ENCODE measurements at places on chromosomes 5 and 9.
A peak's percentile ranks its signal among the peaks of the same experiment; 100 is the strongest.

- DNase-seq: no peak
Observed at GRCh38 chr5:166340039-166340438, 1951.4 kb upstream of the WWC1 start.

DNA sequence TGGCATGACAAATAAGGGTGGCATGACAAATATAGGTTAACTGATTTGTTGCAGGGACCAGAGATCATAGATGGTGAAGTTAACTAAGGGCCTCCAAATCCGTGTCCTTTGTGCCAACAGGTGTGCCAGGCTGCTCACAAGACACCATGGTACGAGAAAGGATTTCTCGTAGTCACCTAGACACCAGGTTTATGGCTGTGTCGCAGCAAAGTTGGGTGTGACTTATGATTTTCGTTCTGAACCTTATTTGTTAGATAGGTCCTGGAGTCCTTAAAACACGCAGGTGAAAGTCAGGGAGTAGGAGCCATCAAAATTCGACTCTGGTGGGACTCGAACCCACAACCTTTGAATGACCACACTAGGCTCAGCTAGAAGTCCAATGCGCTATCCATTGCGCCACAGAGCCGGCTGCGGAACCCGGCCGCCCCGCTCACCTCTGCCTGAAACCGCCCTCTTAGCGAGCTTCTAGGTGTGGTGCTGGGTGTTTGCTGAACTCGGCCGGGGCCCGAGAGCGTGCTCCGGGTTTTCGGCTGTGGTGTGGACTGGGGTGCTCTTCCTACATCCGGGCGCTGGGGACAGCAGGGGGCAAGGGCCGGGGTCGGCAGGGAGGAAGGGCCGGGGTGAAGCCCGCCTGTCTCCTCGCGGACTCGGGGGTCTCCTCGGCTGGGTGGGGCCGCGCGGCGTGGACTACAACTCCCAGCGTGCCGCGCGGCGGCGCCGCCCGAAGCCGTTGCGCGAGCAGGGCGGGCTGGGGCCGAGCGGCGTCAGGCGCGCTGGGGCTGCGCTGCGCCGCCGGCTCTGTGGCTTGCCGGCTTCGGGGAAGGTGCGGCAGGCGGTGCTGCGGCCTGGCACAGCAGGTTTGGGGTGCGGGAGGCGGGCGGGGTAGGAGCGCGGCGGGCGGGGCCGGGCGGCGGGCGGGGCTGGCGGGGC is at the start of gene SLC27A4:
Gene SLC27A4, plus strand, starts transcription at position 767 of the 930 bp plus-strand sequence. CDS start 2,606 bp downstream, outside the sequence.
- DNase-seq: peak; percentile 91

DNA sequence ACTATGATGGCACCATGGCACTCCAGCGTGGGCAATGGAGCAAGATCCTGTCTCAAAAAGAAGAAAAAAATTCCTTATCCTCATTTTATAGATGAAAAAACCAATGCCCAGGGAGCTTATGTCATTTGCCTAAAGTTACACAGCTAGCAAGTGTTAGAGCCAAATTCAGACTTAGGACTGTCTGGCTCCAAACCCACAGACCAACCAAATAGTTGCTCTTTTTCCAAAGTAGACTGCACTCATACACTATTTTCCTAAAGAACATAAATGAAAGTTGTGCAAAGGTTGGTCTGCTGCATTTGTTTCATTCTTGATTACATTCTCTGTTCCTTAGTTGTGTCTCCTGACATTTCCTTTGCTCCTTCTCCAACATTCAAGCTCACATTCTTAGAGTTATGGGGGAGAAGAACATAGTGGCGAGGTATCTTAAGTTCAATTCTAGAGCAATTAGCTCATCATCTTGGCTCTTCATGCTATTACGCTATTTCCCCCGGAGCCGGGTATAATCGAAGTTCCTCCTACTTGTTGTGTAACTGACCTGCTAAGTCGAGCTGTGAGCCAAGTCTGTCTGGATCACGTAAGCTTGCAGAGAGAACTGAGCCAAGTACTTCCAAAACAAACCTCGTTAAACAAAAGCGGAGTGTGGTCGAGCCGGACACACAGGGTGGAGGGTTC is 138.3 kb downstream of the RFK start:
- DNase-seq: no peak

DNA sequence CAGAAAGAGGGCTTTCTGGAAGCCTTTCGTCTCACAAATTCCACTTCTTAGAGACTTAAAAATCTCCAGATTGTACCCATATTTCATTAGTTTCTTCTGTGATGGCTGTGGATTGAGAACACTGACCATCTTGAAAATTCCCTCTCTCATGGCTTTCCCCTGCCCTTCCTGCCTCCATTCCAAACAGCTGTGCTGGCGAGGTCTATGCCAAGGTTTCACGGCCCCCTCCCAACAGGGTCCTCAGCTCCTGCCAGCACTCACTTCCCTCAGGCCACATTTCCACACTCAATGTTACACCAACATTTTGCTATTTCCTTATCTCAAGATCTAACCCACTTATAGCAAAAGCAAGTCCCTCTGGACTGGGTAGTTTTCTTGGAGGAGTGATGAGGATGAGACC is 40.3 kb upstream of the EQTN start:
- no peak for DNase-seq

- no peak for DNase-seq
Observed at GRCh38 chr9:111450124-111450523, 34.1 kb downstream of the ECPAS start.

All from WTC11 (cell line).